M059J (cell line): ENCODE measurements at places on chromosomes 7 and 10. TPM values are rescaled to one million over a fixed set of nuclear protein-coding genes. Genes with fewer than 3 reads are reported as not detected.

CALHM3 gene
- total RNA-seq, result 0.39 TPM in 1 of 2 replicates, not detected in the other

GNAT3 gene
- total RNA-seq, result 0.12 and 1.6 TPM in 2 replicates

FAM185A gene
- total RNA-seq, result 4.6 and 8.3 TPM in 2 replicates

CRTAC1 gene
- not detected in 2 replicates for total RNA-seq

HYAL4 gene
- not detected in 2 replicates for total RNA-seq

DNA sequence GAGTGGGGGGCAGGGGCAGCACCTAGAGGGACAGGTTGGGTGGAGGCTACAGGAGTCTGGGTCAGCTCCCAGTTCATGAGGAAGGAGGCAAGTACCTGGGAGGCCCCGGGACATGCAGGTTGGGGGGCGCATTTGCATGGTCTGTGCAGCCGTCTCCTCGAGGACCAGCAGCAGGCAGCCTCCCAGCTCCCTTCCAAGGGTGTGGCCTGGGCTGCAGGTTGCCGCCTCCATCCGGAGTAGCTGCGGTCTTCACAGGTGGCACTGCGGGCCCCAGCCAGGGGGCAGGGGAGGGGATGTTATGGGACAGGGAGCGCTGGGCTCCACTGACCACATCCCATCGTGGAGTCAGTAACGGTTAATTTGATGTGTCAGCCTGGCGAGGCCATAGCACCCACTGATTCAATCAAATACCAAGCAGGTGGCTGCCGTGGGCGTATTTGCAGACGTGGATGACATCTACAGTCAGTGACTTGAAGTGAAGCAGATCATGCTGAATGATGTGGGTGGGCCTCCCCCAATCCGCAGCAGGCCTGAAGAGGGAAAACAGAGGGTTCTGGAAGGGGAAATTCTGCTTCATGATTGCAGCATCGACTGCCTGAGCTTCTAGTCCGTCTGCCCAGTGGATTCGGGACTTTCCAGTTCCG lies 81.6 kb downstream of the PRKAG2 start:
- no peak for DNase-seq

- no peak for DNase-seq
These were observed 273.9 kb upstream of the ADARB2 start for GRCh38 chr10:2011106-2011716.

- no peak for DNase-seq
These were observed 232.2 kb upstream of the TEX47 start for GRCh38 chr7:89027781-89028180.

GRCh38 chr7:154855366-154855765 lies 147.6 kb downstream of the PAXIP1 start:
- no peak for DNase-seq

DNA sequence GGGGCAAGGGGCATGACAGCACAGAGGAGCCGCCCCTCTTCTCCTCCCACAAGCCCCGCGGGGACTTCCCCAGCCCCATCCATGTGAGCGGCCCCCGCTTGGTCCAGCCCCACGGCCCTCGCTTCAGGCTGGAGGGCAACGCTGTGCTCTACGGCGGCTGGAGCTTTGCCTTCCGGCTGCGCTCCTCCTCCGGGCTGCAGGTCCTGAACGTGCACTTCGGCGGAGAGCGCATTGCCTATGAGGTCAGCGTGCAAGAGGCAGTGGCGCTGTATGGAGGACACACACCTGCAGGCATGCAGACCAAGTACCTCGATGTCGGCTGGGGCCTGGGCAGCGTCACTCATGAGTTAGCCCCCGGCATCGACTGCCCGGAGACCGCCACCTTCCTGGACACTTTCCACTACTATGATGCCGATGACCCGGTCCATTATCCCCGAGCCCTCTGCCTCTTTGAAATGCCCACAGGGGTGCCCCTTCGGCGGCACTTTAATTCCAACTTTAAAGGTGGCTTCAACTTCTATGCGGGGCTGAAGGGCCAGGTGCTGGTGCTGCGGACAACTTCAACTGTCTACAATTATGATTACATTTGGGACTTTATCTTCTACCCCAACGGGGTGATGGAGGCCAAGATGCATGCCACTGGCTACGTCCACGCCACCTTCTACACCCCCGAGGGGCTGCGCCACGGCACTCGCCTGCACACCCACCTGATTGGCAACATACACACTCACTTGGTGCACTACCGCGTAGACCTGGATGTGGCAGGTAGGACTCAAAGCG lies 5.1 kb downstream of the AOC1 start:
- DNase-seq, result no peak

DNA sequence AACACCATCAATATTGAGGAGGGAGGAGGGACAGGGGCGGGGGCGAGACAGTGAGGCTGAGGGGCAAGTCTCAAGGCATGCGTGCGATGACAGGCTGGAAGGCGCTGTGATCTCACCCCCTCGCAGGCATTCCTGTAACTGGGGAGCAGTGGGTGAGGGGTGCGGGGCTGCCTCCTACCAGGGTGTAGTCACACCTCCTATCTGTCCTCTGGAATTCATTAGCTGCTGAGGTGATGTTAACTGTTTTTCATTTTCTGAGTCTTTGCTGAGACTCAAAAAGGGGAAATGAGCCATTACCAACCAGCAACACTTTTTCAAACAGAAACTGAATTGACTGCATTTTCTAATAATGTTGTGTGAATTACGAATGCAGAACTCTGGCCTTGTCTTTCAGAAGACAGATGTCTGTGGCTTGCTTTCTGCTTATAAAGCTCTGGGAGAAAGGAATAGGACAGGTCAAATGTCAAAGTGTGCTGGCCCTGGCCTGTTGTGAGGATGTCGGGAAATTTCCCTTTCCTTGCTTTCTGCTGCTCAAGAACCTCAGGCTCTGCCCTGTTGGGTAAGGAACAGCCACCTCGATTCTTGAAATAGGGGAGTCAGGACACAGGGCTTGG lies 23.7 kb upstream of the CDH23 start:
- no peak for DNase-seq

- no peak for DNase-seq
These were observed 80.8 kb downstream of the ZNF467 start for GRCh38 chr7:149692557-149692982.

DNA sequence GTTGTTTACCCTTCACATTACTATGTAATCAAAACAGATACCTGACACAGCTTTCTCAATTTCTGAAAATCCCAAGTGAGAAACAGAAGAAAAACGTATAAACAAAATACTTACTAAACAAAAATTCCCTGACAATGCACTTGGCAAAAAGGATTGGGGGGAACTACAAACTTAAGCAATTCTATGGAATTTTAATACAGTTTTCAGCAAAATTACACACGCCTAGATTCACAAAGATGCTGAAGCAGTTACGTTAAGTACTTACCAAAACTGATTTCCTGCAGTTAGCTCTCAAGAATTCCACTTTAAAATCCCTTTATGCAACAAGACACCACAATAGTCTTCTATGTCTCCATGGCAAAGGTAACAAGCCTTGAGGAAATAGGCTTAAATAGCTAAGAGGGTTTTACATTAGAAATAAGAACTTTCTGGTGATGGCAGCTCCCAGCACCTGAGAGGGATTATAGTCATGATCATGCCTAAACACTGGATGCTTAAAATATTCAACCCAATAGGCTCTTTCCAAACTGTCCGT lies 10.8 kb downstream of the TOMM7 start:
- no peak for DNase-seq
